Activated naive CD8-positive, alpha-beta T cell treated with anti-CD3 and anti-CD28 coated beads, Interleukin-2, amount 50 U/mL, for 16 hours (primary cell): ENCODE measurements at places on chromosomes 7 and 10.
A peak's percentile ranks its signal among the peaks of the same experiment; 100 is the strongest.

DNA sequence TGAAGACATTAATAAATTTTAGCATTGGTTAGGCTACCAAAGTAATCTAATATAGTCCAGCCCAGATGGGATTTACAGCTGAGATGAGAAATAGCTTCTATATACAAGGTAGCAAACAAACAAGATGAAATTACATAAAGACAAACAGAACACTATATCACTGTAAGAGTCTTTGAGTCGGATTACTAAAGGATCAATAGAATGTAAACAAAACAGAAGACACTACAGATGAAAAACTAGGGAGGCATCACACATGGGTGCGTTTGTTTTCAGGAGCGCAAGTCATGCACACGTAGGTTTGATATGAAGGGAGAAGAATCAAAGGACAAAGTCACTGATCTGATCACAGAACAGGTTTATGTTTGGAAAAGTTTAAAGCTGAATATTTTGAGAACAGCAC lies 26.5 kb downstream of the MPP7 start:
- no peak for DNase-seq

GRCh38 chr10:124106241-124106879 lies 13.0 kb upstream of the CHST15 start:
- no peak for DNase-seq

GRCh38 chr7:104993217-104993862 lies 20.7 kb upstream of the KMT2E start:
- DNase-seq: no peak

DNA sequence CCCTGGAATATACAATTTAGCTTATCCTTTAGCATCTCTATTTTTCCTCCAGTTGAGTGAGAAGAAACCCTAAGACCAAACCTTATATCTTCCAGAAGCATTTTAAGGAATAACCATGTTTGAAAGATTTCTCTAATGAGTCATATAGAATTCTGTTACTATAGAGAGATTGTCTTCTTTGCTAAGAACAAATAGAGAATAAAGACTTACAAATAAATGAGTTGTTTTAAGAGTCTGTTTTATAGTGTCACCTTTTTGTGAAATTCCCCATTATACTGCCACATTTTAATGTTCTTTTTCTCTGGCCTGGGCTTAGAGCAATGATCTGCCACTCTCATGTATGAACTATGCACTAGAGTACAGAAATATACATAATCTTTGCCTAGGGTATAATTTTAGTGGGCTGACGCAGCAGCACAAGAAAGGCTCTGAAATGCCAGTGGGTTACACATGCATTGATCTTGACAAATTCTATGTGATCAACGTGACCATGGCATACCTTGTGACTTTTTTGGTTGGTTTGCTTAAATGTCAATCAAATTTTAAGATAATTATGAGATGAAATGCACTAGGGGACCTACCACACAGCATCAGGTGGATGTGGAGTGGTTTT lies 145.1 kb upstream of the MKLN1 start:
- no peak for DNase-seq

DNA sequence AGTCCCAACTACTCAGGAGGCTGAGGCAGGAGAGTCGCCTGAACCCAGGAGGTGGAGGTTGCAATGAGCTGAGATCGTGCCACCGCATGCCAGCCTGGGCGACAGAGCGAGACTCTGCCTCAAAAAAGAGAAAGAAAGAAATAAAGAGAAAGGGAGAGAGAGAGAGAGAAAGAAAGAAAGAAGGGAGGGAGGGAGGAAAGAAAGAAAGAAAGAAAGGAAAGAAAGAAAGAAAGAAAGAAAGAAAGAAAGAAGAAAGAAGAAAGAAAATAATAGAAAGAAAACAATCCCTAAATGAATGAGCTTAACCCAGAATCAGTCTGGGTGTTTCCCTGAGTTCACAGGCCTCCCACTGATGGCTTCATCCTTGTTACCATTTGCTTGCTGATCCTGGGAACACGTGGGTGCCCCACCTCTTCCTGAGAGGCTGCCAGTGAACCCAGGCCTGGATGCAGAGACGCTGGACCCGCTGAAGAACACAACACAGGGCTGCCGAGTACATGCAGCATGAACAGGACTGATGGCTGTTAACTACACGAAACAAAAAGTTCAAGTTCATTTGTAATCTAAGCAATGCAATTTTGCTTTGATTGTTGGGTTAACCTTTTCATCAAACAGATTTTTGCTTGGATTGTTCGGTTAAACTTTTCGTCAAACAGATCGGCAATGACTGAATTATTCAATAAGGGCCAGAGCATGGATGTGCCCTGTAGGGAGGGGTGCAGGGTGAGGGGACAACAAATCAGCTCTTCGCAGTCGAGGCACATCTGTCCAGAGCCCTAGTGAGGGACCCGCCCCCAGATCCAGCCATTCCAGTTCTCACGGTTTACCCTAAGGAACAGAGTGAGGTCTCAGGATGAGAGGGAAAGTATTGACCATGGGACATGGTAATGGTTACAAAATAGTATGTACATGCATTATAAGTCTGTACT lies 11.5 kb downstream of the NPFFR1 start:
- no peak for DNase-seq

GRCh38 chr7:47587976-47588375 lies 6.1 kb upstream of the TNS3 start:
- DNase-seq: no peak

DNA sequence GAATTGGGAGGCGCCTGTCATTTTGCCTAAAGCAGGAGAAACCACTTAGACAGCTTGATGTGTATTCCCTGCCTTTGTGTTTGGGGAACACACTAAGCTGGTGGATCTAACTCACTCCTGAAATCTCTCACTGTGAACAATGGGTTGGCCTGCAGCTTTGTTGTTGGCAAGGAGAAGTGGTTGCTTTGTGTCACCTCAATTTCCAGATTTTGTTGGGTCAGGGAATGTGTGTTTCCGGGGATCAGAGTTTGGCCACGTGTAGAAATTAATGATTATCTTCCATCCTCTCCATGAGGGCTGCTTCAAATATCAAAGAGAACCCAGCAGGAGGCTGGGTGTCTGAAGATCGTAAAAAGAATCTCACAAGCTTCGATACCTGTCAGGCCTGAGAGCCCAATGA lies 27.8 kb downstream of the A1CF start:
- no peak for DNase-seq

DNA sequence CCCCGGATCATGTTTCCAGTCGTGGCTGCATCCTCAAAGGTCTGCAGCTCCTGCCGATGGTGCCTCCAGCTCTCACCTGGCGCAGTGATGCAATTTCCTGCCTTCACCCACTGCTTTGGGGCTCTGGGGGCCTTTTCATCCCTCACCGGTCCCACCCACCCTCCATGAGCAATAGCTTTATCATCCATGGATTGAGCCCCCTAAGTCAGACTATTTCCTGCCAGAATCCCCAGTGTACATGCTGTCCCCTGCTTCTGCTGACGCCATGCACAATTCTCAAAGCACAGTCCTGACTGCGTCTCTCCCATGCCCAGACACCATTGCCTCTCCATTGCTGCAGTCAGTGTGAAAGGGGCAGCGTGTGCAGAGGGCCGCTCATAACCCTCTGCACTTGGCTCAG lies 49.7 kb downstream of the FAM241B start:
- no peak for DNase-seq

DNA sequence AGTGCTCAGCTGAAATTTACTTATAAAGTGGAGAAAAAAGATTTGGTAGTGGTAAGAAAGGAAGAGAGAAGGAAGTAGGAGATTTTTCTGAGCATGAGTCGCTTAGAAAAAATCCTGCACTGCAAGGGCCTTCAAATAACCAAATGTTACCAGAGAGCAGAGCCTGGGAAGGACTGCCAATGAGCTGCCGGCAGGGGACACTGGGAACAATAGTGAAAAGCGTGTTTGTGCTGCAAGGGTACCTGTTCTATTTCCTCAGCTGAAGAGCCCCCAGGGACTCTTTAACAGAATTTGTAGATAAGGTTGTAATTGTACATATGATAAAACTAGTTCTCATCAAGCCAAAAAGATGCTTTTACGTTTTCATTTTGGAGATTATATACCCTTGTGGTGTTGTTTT lies 696.3 kb upstream of the C7orf33 start:
- DNase-seq: no peak

- no peak for DNase-seq
Measured at GRCh38 chr7:31741852-31742251, 54.8 kb downstream of the PPP1R17 start.

- DNase-seq: no peak
Measured at GRCh38 chr7:5234852-5235831, 45.1 kb downstream of the WIPI2 start.

DNA sequence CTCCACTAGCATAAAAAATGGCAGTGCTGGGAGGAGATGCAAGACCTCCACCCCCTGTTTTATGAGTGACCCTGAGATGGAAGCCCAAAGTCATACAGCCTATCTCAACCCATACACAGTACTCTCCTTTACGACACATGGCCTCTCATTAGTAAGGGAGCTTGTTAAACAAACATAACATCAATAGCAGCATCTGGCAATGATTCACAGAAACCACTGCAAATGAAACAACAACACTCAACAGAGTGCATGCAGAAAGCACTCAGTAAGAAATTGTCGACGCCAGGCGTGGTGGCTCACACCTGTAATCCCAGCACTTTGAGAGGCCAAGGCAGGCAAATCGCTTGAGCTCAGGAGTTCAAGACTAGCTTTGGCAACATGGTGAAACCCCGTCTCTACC lies 27.5 kb upstream of the FIGNL1 start:
- no peak for DNase-seq

DNA sequence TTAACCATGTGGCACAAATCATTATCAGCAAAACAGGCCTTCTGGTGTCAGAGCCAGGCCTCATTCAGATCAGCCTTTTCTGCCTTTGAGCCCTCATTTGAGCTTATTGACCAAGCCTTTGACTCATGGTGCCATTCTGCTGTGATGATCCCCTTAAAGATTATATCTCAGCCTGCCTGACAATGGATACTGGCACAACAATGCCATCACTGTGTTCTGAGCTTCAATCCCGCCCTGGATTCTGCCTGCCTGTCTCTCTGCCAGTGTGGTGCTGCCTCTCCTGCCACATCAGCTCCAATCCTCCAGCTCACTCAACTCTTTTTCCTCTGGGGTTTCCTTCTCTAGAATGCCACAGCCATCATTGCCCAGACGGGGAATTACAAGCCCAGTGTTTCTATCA lies 52.6 kb downstream of the SRI start:
- no peak for DNase-seq

- DNase-seq: no peak
Measured at GRCh38 chr7:138070908-138071307, 5.4 kb upstream of the AKR1D1 start.

GRCh38 chr10:48833674-48834073 lies 106.0 kb downstream of the LRRC18 start:
- no peak for DNase-seq

- no peak for DNase-seq
Measured at GRCh38 chr10:57098146-57098545, 737.1 kb upstream of the ZWINT start.

DNA sequence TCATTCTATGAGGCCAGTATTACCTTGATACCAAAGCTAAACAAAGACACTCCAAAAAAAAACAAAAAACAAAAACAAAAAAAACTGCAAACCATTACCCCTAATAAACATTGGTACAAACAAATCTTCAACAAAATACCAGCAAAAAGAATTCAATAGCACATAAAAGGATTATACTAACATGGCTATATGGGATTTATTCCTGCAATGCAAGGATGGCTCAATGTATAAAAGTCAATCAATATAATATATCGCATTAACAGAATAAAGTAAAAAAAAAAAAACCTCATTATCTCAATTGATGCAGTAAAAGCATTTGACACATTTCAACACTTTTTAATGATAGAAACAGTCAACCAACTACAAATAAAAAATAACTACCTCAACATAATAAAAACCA lies 233.3 kb upstream of the NFE2L3 start:
- no peak for DNase-seq

GRCh38 chr7:127598318-127598717 lies 4.8 kb downstream of the FSCN3 start:
- DNase-seq: no peak

- no peak for DNase-seq
Measured at GRCh38 chr7:19754521-19755116, 18.8 kb downstream of the TMEM196 start.

DNA sequence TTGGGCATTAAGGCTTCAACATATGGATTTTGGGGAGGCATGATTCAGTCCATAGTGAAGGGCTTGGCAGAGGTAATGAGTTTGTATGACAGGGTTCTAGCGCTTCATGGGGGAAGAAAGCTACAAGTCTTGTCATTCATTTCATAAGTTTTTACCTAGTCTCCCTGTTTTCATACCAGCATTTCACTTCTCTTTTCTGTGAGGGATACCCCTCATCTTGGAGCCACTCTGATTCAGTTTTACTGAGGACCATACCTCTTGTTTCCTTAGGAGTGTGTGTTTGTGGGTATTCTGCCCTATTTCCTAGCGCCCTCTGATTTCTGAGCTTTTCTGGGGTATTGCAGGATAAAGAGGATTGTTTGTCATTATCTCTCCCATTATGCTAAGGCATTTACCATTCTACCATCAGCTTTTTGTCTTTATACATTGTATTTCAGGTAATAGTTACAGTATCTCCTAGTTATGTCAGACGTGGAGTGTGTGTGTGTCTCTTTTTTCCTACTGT lies 6.8 kb downstream of the RSBN1L start:
- no peak for DNase-seq

DNA sequence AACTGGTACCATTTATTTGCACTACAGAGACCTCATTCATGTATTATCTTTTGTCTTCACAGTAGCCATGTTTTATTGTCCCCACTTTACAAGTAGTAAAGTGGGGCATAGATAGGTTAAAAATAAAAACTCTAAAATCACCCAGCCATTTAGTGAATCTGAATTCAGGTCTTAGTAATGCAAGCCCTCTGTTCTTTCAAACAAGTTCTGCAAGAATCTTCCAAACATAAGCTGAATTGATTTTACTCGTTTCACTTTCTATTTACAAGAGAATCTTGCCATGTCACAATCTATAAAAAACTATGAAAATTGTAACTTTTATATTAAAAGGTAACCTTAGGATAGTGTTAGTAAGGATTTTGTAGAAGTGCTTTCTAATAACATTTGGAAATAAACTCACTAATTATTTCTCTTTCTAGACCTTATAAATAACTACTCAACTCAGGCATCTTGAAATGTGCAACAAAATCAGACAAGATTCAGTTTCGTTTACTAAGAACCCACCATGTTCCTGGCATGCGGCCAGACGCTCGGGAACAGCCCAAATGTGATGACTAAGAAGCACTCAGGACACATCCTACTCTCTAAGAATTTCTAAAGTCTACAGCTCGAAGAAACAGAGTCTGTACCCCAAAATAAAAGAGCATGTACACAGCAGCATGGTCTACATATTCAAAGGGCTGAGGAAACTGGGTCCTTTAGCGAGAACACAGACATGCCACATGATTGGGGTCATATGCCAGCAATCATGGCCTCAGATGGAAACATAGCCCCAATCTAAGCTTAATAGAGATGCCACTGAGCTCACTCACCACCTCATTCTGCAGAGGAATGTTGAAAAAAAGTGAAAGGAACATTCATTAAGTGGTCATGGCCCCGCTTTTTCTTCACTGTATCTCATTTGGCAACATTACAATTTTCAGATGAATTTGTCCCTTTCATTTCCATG lies 167.6 kb downstream of the AMPH start:
- DNase-seq: peak; percentile 71

- DNase-seq: no peak
Measured at GRCh38 chr7:125118444-125118843, 188.8 kb upstream of the POT1 start.
